ENCODE measurements at places on chromosomes 11 and 22.

GRCh38 chr11:110573411-110573810 is 138.8 kb downstream of the ARHGAP20 start:
- no peak for DNase-seq

DNA sequence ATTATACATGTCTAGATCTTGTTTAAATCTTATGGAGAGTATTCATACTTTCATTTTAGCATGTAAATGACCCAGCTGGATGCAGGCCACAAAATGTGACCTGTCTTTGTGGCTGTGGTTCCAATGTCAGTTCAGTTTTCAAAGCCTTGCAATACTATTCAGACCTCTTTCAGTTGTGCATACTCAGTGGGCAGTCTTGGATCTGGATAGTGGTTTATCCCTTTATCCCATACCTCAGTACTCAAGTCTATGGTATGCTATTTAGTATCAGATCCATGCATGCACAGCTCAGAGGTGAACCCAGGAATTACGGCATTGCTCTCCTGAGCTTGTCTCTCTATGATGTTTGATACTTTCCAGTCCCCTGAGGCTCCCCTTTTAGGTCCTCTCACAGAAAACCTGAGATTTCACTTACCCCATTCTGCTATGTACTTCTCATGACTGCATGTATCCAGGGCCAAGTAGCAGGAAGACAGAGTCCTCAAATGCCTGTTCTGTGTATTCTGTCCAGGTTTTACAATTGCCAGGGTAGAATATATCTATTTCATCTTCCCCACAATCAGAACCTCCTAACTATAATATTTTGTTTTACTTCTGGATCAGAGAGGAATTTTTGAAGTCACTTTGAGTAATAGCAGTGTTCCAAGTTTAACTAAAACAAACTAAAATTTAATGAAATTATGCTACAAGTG is 6.9 kb upstream of the P4HA3 start:
- DNase-seq: no peak

DNA sequence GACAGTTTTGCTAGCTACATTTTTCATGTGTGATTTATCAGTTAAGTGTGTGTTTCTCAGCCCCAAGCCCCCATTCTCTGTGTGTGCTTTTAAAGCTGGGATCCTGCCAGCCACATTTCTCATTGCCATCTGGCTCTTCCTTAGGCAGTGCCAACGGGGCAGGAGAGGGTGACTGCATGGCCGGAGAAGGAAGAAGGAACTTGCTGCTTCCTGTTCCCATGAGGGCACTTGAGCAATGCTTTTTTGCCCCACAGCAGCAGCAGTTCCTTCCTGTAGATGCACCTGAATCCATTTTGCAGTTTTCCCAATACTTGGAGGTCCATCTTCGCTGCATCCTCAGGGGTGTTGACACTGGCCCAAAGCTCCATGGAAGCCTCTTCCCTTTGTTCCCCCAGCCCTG is 37.5 kb downstream of the TNRC6B start:
- DNase-seq: no peak

GRCh38 chr11:1458340-1459218 is 28.0 kb downstream of the MOB2 start:
- no peak for DNase-seq

GRCh38 chr11:15139096-15139770 is 24.5 kb downstream of the INSC start:
- no peak for DNase-seq

- DNase-seq: no peak
Measured at GRCh38 chr22:26707581-26707980, 50.2 kb downstream of the MIAT start.

- DNase-seq: no peak
Measured at GRCh38 chr11:74932169-74932568, 16.7 kb downstream of the XRRA1 start.

DNA sequence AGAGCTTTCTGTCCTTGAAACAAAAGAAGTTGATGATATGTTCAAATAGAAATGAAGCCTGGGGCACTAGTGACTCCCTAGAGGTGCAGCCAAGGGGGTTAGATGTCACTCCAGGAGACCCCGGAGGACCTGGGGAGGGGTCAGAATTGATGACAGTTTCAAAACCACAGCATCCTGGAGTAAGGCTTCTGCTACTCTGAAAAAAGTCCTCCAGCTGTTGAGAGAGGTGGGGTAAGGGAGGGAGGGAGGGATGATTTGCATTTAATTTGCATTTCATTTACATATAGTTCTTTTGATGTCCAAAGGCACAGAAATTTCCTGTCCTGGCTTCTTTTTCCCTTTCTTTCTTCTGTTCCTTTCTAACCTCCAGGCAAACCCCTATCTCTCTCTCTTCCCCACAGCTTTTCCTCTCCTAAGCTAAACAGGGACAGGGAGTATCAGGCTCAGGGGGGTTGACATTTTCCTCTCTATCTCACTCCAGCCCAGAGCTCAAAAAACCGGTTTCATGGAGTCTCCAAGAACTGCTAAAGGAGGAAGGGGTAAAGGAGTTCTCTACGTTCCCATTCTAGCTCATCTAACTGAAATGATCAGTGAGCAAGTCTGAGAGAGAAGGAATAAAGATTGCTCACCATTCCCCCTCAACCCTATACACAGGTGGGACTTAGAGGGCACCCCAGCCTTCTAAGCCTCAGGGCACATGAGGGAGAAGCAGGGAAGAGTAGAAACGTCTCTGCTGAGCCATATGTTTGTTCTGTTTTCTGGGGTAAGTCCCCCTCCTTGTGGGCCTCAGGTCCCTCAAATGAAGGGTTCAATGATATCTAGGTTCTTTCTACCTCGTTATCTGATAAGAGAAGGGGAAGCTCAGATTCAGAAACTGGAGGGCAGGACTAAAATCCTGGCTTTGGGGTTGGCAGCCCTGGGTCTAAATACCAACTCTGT is 3.5 kb upstream of the POU2F3 start:
- no peak for DNase-seq

GRCh38 chr11:1843796-1844195 is 5.0 kb downstream of the TNNI2 start:
- no peak for DNase-seq

- DNase-seq: no peak
Measured at GRCh38 chr11:32032478-32032877, 58.4 kb upstream of the RCN1 start.

DNA sequence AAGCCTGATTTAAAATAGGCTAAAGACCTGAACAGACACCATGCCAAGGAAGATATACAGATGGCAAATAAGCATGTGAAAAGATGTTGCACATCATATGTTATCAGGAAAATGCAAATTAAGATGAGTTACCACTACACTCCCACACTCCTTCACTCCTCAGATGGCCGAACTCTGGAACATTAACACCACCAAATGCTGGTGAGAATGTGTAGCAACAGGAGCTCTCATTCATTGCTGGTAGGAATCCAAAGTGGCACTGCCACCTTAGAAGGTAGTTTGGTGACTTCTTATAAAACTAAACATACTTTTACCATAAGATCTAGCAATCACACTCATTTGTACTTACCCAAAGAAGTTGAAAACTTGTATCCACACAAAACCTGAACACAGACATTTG is 2047.3 kb downstream of the LRRC4C start:
- DNase-seq: no peak

- no peak for DNase-seq
Measured at GRCh38 chr22:49727881-49728569, 99.6 kb downstream of the BRD1 start.

- DNase-seq: no peak
Measured at GRCh38 chr11:62965574-62965973, 19.2 kb downstream of the SLC22A6 start.
